ENCODE measurements at places on chromosomes 6 and 20.

DNA sequence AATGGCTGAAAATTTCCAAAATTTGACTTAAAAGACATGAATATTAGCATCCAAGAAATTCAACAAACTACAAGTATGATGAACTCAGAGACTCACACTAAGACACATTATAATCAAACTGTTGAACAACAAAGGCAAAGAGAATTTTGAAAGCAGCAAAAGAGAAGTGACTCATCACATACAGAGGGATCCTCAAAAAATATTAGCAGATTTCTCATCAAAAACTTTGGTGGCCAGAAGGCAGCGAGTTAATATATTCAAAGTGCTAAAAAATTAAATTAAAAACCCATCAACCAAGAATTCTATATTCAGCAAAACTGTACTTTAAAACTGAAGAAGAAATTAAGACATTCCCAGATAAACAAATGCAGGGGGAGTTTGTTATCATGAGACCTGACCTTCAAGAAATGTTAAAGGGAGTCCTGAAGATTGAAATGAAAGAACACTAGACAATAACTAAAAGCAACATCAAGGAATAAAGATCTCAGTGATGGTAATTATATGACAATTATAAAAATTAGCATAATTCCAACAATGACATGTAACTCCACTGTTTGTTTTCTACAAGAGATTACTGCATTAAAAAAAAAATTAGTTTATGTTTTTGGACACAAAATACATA lies 150.0 kb downstream of the RNASET2 start:
- no peak for DNase-seq

GRCh38 chr6:71645299-71645698 lies 241.1 kb upstream of the RIMS1 start:
- DNase-seq: no peak

DNA sequence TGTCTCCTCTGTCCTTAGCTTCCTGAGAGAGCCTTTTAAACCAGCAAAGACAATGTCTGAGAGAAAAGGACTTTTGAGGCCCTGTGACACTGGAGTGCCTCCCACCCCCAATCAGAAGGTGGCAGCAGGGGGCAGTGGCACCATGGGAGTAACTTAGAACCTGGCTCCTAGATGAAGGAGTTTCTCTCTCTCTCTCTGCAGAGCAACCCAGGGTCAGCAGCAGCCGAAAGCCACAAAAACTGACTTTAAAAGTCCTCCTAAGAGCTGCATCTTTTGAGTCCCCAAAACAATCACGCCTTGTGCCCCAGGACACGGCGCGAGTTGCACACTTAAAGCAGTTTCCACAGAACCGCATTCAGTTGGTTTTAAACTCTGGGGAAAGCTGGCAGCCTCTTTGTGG lies 5.3 kb upstream of the TCP11 start:
- peak; percentile 59 for DNase-seq

DNA sequence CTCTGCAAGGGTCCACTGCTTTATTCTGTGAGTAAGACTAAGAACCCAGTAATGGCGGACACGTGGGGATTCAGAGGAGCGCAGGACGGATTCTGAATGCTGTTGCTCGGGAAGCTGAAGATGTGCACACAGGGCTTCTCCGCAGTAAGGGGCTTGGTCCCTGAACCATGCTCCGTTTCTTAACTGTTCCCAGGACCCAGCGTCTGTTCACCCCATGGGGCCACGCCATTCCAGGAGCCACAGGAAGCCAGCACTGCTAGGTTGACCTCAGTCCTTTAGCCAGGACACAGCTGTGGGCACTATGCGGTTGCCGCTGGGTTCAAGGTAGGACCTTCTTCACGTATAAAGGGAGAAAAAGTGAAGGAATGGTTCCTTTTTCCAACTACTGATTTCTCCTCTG lies 59.8 kb downstream of the IRF4 start:
- no peak for DNase-seq

DNA sequence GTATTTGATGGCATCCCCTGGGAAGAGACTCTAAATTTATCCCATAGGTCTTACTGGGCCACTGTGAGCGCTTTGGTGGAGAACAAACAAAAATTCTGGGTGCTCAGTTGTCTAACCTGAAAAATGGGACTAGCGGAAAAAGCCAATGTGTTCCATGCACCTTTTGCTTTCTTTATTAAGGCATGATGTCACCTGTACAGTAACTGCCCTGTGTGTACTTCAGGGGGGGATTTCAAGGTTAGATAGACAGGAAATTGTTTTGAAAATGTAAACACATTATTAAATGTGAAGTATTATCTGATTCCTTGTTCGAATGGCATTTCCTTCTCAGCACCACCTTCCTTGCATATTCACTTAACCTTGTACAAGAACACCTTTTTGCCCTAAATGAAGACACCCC lies 1.2 kb upstream of the EDN1 start:
- no peak for DNase-seq

GRCh38 chr6:12927746-12928145 lies 211.2 kb downstream of the PHACTR1 start:
- DNase-seq: no peak

- peak; percentile 20 for DNase-seq
Observed at GRCh38 chr20:51085769-51086168, 62.9 kb upstream of the KCNG1 start.

GRCh38 chr6:390914-391558 lies 516 bp upstream of the IRF4 start:
- DNase-seq: no peak

All from NAMALWA (cell line).